Stimulated activated naive CD8-positive, alpha-beta T cell treated with anti-CD3 and anti-CD28 coated beads, Interleukin-15, amount 100 ng/mL, for 72 hours (primary cell): ENCODE measurements at places on chromosomes 3 and 15.

GRCh38 chr15:23572844-23573243 is 7.4 kb downstream of the MKRN3 start:
- DNase-seq, result no peak

DNA sequence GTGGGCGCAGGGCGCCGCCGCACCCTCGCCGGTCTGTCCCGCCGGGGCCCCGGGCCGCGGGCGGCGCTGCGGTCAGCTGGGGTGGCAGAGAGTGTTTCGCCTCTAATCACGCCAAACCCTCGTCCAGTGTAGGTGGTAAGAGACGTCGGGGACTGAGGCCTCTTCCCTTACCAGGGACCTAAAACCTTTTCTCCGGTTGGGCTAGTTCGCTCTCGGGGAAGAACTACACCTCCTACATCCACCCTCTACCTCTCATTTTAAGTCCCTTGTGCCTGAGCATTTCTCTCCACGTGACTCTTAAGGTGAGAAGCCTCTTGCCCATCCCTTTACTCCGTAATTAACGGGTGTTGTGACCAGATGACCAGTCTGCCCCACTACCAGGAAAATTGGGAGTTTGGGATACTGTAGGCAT is 520 bp downstream of the TMEM42 start:
- no peak for DNase-seq

DNA sequence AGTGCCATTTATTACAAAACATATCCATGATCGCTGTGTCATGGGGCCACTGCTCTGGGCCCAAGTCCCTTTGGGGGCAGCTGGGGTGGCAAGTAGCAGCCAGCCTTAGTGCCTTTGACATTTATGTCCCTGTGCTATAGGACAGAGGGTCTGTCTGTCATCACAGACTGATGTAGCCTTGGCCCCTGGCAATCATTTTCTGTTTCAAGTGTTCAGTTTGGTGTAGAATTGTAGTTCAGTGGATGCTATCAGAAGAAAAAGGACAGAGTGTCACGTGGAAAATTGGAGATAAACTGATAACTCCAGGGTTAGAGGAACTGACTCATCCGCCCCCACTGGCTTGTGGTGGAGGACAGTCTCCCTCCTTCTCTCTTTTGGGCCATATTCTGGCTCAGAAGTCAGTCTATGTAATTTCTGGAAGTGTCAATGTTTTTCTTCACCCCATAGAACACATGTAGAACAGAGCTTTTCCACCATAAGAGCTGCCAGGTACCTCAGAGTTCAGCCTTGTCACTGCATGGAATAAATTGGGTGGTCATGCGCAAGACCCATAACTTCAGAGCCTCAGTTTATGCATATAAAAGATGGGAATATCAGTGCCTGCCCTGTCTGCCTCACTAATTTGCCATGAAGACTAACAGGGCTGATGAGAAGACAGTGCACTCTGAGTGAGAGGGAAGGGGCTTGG is 4.5 kb upstream of the MRPS22 start:
- no peak for DNase-seq

GRCh38 chr3:71072986-71073385 is 510.5 kb downstream of the FOXP1 start:
- DNase-seq, result no peak

- peak; percentile 79 for DNase-seq
Observed at GRCh38 chr15:89068325-89068784, 19.9 kb upstream of the ABHD2 start.

GRCh38 chr15:88906551-88906950 is 6.6 kb downstream of the MFGE8 start:
- DNase-seq, result no peak

GRCh38 chr15:50260969-50261496 is 4.5 kb downstream of the HDC start:
- DNase-seq, result no peak

- no peak for DNase-seq
Observed at GRCh38 chr3:18238746-18239331, 186.3 kb downstream of the SATB1 start.

DNA sequence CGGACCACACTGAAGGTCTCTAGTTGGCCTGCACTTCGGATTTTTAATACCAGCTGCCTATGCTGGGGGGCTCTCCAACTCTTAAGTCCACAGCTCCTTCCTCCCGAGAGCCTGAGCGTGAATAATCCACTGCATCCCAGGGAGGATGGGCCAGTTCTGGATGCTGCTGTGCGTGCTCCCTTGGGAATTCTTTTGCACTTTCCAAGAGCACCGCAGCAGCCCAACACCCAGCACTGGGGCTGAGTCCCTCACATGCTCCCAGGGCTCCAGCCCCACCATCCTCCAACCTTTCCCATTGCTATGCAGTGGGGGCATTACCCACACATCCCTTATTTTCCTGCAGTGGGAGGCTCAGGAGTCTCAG is 136.4 kb upstream of the IQSEC1 start:
- no peak for DNase-seq

- DNase-seq, result no peak
Observed at GRCh38 chr3:46283881-46284450, 41.7 kb downstream of the CCR3 start.

DNA sequence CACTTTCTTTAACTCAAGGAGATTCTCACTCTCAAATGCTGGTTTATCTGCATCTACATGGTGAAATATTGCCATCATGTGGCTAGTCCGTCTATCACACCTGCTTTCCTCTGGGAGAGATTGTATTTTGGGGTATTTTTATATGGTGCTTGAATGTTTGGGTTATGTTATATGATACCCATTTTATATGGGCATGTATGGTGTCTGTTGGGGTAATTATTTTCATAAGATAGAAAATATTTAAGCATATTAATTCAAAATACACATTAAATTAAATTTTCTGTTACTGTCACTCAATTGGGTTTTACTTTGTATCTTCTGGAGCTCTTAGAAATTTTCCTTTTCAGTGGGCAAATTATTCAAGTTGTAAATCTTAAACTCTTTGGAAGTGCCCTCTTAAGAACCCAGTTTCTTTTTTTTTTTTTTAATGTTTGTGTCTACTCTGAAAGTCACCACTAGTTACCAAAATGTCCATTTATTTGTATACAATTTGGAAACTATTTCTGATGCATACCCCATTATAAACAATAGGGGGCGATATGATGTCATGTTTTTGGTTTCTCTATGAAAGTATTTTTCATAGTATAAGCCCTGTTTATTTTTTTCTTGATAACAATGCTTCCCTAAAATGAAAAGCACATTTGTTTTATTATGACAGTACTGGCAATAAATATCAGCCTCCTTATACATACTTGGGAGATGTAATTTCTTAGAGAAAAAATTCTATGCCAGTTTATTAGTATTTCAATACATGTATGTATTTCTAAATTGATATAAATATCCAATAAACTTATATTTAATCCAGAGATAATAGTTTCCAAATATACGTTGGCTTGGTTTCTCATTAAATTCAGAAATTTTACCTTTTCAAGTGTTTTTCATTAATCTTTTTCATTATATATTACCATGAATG is 36.1 kb upstream of the PLSCR5 start:
- peak; percentile 10 for DNase-seq

- DNase-seq, result no peak
Observed at GRCh38 chr15:72050700-72051099, 67.2 kb downstream of the MYO9A start.

GRCh38 chr3:141802316-141803077 is 39.3 kb downstream of the GRK7 start:
- DNase-seq, result no peak

DNA sequence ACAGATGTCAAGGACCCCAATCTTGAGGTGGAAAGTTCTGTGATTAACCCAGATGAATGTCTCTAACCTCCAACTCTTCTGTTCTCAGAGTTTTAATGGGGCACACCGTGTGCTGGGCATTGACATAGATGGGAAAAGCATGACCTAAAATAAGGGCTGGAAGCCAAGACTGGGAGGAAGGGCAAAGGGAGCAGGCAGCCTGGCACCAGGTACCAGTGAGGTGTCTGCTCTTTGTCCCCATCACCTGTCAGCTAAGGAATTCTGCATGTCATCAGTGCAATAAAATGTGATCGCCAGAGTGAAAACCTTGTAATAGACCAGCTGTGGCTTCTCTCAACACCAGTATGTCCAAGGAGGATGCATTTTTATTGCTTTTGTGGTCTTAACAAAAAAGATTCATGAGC is 143.5 kb upstream of the TPM1 start:
- DNase-seq, result no peak

- no peak for DNase-seq
Observed at GRCh38 chr3:128823008-128823407, 56.4 kb upstream of the ACAD9 start.

- DNase-seq, result no peak
Observed at GRCh38 chr15:69669446-69669845, 216.8 kb downstream of the RPLP1 start.

- no peak for DNase-seq
Observed at GRCh38 chr15:32952901-32953532, 235.2 kb downstream of the GREM1 start.

DNA sequence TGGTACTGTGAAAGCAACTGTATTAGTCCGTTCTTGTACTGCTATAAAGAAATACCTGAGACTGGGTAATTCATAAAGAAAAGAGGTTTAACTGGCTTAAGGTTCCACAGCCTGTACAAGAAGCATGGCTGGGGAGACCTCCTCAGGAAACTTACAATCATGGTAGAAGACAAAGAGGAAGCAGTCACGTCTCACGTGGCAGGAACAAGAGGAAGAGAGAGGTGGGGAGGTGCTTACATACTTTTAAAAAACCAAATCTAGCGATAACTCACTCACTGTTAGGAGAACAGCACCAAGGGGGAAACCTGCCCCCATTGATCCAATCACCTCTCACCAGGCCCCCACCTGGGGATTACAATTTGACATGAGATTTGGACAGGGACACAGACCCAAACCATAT is 48.9 kb downstream of the IQGAP1 start:
- no peak for DNase-seq

- no peak for DNase-seq
Observed at GRCh38 chr3:47347217-47347801, 33.5 kb upstream of the PTPN23 start.

- DNase-seq, result no peak
Observed at GRCh38 chr3:65854606-65855304, 184.0 kb downstream of the MAGI1 start.

- peak; percentile 16 for DNase-seq
Observed at GRCh38 chr3:148955544-148956346, 35.6 kb upstream of the GYG1 start.

DNA sequence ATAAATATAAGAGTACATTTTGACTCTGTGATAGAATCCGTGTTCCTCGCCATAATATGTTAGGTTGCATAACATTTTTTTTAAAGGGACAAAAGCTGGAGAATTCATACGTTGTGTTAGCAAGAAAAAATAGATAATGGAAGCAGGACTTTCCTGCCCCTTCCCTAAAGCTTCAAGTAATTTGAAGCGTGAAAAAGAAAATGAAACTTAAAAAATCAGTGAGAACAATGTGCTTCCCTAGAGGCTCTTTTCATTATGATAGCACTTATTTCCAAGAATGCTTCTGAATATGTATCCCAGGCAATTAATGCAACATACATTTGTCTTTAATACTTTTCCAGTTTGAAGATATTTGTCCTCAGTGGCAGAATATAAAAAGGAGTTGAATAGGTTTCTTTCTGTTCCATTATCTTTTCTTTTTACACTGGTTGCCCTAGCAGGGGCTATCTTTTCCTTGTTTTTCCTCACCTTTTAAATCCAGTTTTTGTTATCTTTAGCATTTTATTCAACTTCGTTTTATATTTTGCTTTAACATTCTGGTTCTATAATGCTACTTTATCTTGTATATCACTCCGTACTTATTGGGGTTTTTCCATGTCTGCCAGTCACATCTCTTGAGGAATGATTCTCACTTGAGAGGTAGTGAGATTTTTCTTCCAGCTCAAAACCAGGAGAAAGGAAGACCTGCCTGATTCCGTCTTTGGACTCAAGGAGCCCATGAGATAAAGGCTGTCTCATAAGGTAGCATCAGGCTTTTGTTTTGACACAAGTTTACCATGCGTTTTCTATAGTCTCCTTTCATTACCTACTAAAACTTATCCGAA is 113.8 kb downstream of the MBNL1 start:
- DNase-seq, result no peak

DNA sequence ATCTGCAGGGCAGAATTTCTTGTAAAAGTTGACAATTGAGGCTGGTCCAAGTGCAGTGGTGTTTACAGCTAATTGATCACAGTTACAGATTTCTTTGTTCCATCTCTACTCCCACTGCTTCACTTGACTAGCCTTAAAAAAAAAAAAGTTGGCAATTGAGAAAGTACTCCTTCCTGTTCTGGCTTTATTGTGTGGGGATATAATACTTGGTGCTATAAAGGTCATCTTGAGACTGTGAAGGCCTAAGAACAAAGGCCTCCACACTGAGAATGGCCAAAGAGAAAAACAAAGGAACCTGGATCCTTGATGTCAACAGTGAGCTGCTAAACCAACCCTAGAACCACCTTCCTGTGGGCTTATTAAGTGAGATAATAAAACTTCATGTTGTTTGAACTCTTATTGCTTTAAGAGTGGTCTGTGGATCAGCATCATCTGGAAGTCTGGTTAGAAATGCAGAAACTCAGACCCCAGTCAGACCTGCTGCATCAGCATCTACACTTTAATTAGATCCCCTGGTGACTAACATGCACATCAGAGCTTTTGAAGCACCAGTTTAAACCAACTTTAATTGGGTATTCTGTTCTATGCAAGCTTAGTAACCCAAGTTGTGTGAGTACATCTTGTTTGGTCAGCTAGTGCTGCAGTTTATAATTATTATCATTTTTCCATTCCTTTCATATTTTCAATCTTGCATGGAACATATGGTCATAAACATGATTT is 55.2 kb downstream of the TMOD3 start:
- no peak for DNase-seq
